ENCODE measurements at places on chromosomes 3 and 15.

GRCh38 chr15:48563934-48564333 is 81.6 kb downstream of the FBN1 start:
- DNase-seq: no peak

DNA sequence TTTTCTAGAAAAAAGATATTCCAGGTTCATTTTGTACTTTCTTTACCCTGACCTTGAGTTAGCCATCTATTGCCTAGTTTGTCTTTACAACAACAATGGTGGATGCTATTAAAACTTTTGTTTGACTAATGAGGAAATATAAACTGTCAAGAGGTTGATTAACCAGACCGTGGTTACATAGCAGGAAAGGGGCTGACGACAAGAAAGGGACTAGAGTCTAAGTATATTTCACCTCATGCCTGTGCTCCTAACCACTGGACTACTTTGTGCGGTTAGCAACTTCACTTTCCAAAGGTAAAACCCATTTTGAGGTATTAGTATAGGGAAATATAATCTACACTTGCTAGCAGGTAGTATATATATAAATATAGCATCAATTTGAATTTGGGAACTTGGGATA is 327.1 kb downstream of the SATB1 start:
- no peak for DNase-seq

DNA sequence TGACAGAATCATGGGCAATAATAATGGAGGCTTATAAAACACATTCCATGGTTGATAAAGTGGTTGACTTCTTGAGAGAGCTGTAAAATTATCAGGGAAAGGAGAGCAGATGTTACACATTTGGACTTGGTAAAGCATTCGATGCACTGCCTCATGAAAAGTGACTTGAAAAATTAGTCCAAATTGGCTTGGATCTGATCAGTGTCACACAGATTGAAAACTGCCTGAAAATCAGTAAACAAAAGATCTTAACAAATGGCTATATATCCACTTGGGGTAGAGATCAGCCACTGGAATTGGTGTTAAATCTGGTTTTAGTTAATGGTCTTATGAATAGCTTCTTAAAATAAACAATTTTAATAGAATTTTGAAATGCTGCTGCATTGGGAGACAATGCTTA is 20.3 kb downstream of the SHOX2 start:
- DNase-seq: no peak

- no peak for DNase-seq
These were observed 55.7 kb downstream of the B3GNT5 start for GRCh38 chr3:183308751-183309150.

DNA sequence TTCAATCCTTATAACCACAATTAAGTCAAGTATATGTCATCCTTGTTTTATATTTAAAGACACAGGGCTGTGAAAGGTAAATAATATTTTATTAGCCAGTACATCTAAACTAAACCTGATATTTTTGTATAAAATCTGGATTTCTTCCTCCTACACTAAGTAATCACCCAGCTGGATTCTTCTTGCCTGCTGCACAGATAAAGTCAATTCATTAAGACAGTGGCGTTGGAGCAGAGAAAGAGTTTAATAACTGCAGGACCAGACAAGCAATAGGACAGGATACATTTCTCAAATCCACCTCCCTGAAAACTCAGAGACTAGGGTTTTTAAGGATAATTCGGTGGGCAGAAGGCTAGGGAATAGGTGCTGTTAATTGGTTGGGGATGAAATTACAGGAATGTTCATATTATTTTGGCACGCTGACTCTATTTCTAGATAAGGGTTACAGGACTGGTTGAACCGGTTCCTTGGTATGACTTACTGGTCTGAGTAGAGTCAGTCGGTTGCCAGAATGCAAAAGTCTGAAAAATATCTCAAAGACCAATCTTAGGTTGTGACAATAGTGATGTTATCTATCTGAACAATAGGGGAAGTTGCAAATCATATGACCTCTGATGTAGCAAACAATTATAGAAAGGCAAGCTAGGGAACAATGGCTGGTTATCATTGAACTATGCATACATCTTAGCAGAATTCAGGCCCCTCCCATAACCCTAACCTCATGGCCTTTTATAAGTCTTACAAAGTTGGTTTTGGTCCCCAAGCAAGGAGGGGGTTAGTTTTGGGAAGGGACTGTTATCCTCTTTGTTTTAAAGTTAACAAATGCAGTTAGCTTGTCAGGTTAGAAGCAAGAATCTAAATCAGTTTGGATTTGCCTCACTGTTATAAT is 244.8 kb downstream of the ALCAM start:
- DNase-seq: no peak
